Fibroblast of skin of abdomen (primary cell): ENCODE measurements at places on chromosomes 11 and 22.

- DNase-seq: no peak
Observed at GRCh38 chr11:45056529-45056928, 89.9 kb upstream of the PRDM11 start.

DNA sequence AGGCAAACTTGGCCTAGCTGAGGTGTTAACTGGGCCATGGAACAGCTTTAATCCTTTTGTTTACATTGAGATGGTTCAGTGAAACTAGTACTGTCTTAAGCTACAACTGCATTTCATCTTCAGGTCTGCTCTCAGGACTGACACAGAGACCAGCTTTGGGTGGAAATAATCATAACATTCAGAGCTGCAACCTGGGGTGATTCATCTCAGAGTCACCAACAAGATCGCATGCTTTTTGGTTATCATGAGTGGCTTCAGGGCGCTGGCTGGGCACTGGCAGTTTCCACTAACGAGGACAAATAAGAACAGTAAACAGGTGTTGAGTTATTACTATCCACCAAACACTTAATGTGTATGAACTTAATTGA is 60.9 kb upstream of the PAX6 start:
- DNase-seq: no peak

DNA sequence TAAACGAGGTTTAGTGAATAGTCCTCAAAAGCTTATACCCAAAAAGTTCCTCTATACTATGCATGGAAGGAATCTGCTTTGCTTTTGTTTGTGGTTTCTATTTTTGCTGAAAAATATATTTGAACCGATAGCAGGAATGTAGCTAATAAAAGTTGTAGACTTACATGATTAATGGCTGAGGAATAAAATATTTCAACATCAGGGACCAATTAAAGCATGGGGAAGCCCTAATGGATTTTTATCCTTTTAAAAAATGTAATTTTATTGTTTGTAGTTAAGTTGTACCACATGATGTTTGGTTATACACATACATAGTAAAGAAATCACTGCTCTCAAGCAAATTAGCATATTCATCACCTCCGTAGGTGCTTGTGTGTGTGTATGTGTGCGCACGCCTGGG is 295.3 kb upstream of the CNTN5 start:
- DNase-seq: no peak

DNA sequence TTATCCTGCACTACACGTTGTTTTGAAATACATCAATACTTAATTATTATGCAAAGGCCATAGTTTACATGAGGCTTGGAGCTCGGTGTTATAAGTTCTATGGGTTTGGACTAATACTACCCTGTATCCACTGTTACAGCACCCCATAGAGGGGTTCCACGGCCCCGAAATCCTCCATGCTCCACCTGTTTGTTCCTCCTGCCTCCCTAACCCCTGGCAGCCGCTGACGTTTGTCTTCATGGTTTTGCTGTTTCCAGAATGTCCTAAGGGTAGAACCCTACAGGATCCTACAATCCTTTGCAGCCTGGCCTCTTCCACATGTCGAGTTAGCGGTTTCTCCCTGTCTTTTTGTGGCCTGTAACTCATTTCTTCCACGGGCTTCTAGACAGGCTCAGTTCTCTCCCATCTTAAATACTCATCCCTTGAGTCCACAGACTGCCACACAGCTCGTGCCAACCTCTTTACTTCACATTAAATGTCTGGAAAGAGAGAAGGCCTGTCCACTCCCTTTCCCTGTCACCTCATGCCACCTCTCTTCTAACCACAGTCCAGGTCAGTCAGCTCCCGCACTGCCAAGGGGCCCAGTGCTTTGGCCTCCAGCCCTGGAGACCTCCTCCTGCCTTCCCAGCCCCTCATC is 42.4 kb upstream of the TH start:
- no peak for DNase-seq
